ENCODE measurements at places on chromosomes 16 and 17.

- DNase-seq: no peak
These were observed 35.6 kb downstream of the NLRC3 start for GRCh38 chr16:3541527-3542155.

GRCh38 chr17:82120148-82120547, 22.1 kb upstream of the FASN start:
- DNase-seq: peak; percentile 57

GRCh38 chr17:75411328-75412067, 6.0 kb upstream of the GRB2 start:
- no peak for DNase-seq

GRCh38 chr17:83149029-83149725, 69.8 kb downstream of the METRNL start:
- DNase-seq: no peak

DNA sequence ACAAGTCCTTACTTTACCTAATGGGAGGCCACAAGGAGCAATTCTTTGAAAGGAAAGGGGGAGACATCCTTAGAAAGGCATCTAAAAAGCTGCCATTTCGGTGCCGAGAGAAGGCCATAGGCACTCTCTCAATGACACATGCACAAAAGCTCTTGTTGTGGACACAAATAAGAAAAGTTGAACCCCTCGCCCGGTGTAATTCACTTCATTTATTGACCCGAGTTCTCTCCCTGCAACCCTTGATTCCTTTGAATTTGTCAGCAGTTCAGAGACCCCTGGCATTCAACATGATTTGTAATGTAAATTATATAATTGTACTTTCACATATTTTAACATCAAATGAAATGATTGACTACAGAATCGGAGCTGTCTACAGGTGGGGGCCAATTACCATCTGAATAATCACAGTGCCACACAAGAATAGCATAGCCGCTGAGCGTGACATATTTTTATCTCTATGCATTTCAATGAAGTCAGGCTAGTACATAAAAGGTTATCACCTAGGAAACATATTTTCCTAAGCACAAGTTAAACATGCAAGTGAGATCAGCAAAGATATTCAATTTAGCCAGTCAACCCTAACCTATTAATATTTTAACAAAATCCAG, 66.7 kb downstream of the IRX6 start:
- no peak for DNase-seq

DNA sequence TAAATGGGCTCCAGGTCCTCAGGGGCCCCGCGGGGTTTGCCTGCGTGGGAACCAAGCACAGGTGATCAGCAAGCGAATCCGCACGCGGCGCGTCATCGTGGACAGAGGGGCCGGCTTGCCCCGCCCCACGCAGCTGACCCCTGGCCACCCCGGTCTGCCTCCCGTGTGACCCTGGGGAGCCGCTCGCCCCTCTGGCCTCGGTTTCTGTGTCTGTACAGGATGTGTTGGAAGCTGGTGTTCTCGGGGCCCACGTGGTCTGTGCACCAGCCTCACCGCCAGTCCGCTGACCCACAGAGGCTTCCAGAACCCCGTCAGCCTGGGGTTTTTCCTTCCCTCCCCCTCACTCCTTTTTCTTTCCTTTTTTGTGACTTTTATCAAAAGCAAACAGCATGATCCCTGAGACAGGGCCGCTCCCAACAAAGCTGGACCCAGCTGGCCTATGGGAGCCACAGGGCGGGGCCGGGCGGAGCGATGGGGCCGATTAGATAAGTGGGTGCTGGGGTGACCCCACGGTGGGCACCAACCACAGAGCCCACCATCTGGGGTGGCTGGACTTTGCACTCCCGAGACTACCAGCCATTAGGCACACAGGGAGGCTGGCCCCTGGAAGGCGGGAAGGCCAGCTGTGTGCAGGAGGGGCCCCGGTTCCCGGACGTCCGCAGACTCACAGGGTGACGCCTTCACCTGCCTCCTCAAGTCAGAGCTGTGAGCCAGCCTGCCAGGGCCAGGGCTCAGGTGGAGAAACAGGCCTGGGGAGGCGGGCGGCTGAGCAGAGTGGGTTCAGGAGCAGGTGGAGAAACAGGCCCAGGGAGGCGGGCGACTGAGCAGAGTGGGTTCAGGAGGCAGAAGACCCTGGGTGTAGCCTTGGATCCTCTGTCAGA, 56.0 kb downstream of the ZFPM1 start:
- no peak for DNase-seq

Data from BJ (cell line).